ENCODE measurements at places on chromosomes 12 and 14. TPM values are rescaled to one million over a fixed set of nuclear protein-coding genes. Genes with fewer than 3 reads are reported as not detected.

GRCh38 chr12:83473408-83474095, 786.8 kb downstream of the TMTC2 start:
- no peak for DNase-seq
- H3K27ac ChIP-seq = no peak overlapping the region
- H3K36me3 ChIP-seq = no peaks in the 10 kb centered on the region
- H3K27me3 ChIP-seq = no peaks in the 10 kb centered on the region
- H3K4me3 ChIP-seq = no peak overlapping the region
- H3K4me1 ChIP-seq = no peaks in the 10 kb centered on the region

The LHX5 gene
- polyA plus RNA-seq = not detected

- H3K27ac ChIP-seq = no peak overlapping the region
- no peak for DNase-seq
- H3K27me3 ChIP-seq = no peaks in the 10 kb centered on the region
- peaks cover 4% of the 10 kb centered on the region for H3K4me1 ChIP-seq
- no peak overlapping the region for H3K4me3 ChIP-seq
- no peaks in the 10 kb centered on the region for H3K36me3 ChIP-seq
These were observed 22.9 kb upstream of the ANAPC7 start for GRCh38 chr12:110426406-110426805.

The GNPNAT1 gene
- polyA plus RNA-seq = 10.0 TPM

The CLEC2B gene
- polyA plus RNA-seq = 79.8 TPM
